ENCODE measurements at places on chromosomes 3 and 15.

DNA sequence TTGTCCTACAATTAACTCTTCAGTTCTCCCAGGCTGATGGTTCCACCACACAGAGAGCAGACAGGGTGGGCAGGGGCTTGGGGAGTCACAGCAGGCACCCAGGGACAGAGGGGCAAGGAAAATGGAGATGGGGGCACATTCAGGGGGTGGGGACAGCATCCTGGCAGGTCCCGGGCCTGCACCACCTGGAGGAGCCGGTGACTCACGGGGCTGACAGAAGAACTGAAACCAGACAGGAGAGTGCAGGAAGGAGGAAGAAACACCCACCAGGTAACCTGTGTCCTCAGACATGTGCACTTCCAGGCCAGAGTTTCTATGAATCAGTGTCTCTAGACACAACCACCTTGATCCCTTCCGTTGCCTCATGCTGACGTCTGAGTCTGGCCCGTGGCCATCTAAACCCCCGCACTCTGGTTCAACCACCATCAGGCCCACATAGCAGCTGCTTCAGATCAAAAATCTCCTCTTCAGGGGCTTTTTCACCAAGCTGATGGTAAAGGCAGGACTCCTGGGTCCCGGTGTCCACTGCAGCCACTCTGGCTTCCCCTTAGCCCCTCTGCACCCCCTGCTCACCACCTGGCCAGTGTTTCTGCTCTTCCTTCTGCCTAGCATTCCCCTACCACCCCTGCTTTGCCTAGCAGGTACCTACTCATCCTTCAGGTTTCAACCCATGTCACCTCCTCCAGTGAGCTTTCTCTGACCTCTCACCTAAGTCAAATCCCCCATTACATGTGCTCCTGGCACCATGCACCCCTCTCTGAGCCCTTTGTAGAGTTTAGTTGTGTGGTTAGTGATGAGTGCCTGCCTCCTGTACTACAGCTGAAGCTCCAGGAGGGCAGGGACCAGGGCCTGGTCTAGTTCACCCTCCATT, 16.5 kb upstream of the CYP11A1 start:
- DNase-seq, result no peak

GRCh38 chr3:127120851-127121647, 71.9 kb upstream of the PRR23E start:
- DNase-seq, result no peak

- no peak for DNase-seq
These were observed 123.2 kb upstream of the SLC7A14 start for GRCh38 chr3:170709046-170709445.

GRCh38 chr3:170367797-170368196, 10.3 kb downstream of the SKIL start:
- DNase-seq, result no peak

GRCh38 chr15:26928051-26928450, 42.9 kb upstream of the GABRG3 start:
- no peak for DNase-seq

DNA sequence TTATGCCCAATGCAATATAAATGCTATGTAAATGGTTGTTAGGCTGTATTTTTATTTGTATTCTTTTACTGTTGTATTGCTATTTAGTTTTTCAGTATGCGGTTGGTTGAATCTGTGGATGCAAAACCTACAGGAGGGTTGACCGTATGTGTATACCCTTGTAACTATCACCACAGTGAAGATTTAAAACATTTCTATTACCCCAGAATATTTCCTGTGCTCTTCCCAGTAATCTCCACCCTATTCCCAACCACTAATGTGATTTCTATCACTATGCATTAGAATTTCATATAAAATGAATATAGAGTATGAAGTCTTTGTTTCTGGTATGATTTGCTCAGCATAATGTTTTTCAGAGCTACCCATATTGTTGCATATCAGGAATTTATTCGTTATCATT, 705.0 kb downstream of the MECOM start:
- no peak for DNase-seq

GRCh38 chr3:59450946-59451763, 401.3 kb upstream of the CFAP20DC start:
- DNase-seq, result peak; percentile 21
